ENCODE measurements at places on chromosomes 1 and 21. TPM values are rescaled to one million over a fixed set of nuclear protein-coding genes. Genes with fewer than 3 reads are reported as not detected.

The KRTAP7-1 gene
- total RNA-seq, result not detected

The CFAP74 gene
- total RNA-seq, result not detected

The NPHS2 gene
- not detected for total RNA-seq

The VWA1 gene
- total RNA-seq, result 13.1 TPM

The S100B gene
- not detected for total RNA-seq
